ENCODE measurements at places on chromosomes 4 and X.

DNA sequence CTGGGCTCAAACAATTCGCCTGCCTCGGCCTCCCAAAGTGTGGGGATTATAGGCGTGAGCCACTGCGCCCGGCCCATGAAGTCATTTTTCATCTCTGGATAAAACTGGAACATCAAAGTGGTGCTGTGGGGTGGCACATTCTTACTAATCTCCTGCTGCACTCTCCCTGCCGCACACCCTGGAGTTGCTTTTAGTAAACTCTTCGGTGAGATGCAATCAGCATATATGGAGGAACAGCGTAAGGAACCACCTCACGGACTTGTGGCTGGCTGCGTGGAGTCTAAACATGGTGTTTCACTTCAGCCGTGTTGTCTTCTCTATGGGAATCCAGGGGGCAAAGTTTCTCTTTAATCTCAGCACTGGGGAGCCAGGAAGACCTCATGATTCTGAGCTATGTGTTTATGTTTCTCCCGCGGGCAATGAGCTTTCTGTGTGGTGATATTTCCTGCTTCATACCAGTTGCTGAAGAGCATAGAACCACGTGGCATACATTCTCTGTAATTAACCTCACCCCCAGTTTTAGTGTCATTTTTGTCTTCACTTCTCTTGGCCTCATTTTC lies 2.1 kb upstream of the RHOH start:
- DNase-seq = peak; percentile 51

- DNase-seq = no peak
Measured at GRCh38 chr4:130985371-130985770, 1889.4 kb downstream of the C4orf33 start.

DNA sequence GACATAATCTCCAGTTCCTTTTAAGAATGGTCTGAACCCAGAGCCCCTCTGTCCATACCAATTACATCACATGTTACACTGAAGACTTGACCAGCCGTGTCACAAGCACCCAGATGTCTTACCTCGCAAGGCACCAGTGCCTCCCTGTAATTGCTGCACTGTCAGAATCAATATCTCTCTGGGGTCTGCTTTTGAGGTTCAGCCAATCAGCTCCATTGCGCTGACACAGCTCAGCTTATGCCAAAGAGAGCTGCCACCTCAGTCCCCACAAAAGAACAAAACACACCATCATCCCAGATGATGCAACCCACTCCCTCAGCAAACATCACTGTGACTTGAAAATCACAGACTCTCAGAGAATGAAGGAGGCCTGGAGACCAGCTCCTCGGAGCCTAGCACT lies 82.5 kb upstream of the SORBS2 start:
- no peak for DNase-seq

GRCh38 chr4:78237360-78237759 lies 180.2 kb downstream of the FRAS1 start:
- no peak for DNase-seq

GRCh38 chrX:128599632-128600031 lies 547.4 kb upstream of the ACTRT1 start:
- DNase-seq = no peak

Measured in T-cell (primary cell).